ENCODE measurements at places on chromosomes 2 and 18. TPM values are rescaled to one million over a fixed set of nuclear protein-coding genes. Genes with fewer than 3 reads are reported as not detected.
A peak's percentile ranks its signal among the peaks of the same experiment; 100 is the strongest.

- H3K27me3 ChIP-seq, result no peaks in the 10 kb centered on the region
- H3K27ac ChIP-seq, result no peak overlapping the region
- H3K36me3 ChIP-seq, result peaks cover 81% of the 10 kb centered on the region
- H3K4me3 ChIP-seq, result no peak overlapping the region
- no peak for DNase-seq
Measured at GRCh38 chr18:2610549-2610948, 39.2 kb downstream of the NDC80 start.

DNA sequence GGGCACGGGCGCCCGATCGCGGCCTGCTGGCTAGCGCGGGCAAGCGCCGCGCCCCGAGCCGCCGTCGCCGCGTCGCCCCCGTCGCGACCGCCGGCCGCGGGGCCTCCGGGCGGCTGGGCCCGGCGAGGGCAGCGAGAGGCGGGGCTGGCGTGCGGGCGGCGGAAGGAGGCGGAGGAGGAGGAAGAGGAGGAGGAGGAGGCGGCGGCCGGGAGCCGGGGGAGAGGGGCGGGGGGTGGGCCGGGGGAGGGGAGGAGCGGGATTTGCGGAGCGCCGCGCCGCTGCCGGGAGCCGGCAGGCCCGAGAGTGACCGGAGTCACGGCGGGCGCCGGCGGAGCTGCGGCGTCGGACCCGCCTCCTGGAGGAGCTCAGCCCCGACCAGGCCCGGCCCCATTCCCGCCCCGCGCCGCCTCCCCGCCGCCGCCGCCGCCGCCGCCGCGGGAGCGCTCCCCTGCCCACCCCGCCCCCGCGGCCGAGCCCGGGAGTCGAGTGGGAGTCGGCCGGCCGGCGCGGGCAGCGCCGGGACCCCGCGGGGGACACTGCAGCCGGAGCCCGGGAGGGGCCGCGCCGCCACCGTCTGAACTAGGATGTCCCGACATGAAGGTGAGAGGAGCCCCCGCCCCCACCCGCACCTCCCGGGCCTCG, at the start of gene KCMF1:
TSS of gene KCMF1 (plus strand) at position 294 of the 642 bp plus-strand sequence. CDS start at position 585, 291 bp downstream.
- H3K27me3 ChIP-seq, result no peaks in the 10 kb centered on the region
- peak within 1 kb of the TSS; percentile 99 for H3K27ac ChIP-seq
- H3K4me1 ChIP-seq, result peaks cover 4% of the 10 kb centered on the region

GRCh38 chr2:232925153-232925820, 55.2 kb downstream of the SNORC start:
- H3K4me3 ChIP-seq, result no peak overlapping the region
- H3K27me3 ChIP-seq, result peaks cover 31% of the 10 kb centered on the region
- H3K36me3 ChIP-seq, result no peaks in the 10 kb centered on the region
- peaks cover 12% of the 10 kb centered on the region for H3K4me1 ChIP-seq
- H3K27ac ChIP-seq, result no peak overlapping the region

PROM2 gene
- 1.6 TPM for total RNA-seq

DNA sequence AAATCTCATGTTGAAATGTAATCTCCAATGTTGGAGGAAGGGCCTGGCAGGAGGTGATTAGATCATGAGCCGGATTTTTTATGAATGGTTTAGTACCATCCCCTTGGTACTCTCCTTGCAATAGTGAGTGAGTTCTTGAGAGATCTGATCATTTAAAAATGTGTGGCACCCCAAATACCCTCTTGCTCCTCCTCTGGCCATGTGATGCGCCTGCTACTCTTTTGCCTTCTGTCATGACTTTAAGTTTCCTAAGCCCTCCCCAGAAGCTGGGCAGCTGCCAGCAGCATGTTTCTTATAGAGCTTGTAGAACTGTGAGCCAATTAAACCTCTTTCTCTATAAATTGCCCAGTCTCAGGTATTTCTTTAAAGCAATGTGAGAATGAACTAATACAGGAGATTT, 72.6 kb upstream of the FIGN start:
- no peaks in the 10 kb centered on the region for H3K27me3 ChIP-seq
- no peak overlapping the region for H3K4me3 ChIP-seq
- no peaks in the 10 kb centered on the region for H3K36me3 ChIP-seq
- no peaks in the 10 kb centered on the region for H3K4me1 ChIP-seq

DNA sequence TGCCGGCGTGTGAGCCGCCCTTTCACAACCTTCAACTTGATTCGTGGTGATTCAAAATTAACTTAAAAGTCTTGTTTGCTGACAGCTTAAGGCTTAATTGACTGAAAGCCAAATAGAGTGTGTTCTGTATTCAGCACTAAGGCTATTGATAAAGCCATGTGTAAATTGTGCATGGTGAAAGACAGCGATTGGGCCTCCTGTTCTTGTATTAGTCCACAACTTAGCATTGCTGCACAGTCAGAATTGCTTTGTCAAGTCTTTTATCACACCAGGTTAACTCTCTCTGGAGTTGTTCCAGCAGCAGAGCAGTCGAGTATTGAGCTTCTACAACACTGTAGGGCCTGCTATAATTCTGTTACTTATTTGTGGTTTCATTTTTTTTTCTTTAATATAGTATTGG, 210.1 kb downstream of the WDR7 start:
- DNase-seq, result no peak
- no peaks in the 10 kb centered on the region for H3K27me3 ChIP-seq
- no peaks in the 10 kb centered on the region for H3K36me3 ChIP-seq
- H3K4me3 ChIP-seq, result no peak overlapping the region
- no peak overlapping the region for H3K27ac ChIP-seq

- H3K4me3 ChIP-seq, result no peak overlapping the region
- H3K27ac ChIP-seq, result no peak overlapping the region
- peaks cover 5% of the 10 kb centered on the region for H3K4me1 ChIP-seq
- DNase-seq, result no peak
- H3K36me3 ChIP-seq, result no peaks in the 10 kb centered on the region
Measured at GRCh38 chr2:74954500-74954874, 4.0 kb upstream of the POLE4 start.
